Fibroblast of pulmonary artery (primary cell): ENCODE measurements at places on chromosomes 11 and 22.

DNA sequence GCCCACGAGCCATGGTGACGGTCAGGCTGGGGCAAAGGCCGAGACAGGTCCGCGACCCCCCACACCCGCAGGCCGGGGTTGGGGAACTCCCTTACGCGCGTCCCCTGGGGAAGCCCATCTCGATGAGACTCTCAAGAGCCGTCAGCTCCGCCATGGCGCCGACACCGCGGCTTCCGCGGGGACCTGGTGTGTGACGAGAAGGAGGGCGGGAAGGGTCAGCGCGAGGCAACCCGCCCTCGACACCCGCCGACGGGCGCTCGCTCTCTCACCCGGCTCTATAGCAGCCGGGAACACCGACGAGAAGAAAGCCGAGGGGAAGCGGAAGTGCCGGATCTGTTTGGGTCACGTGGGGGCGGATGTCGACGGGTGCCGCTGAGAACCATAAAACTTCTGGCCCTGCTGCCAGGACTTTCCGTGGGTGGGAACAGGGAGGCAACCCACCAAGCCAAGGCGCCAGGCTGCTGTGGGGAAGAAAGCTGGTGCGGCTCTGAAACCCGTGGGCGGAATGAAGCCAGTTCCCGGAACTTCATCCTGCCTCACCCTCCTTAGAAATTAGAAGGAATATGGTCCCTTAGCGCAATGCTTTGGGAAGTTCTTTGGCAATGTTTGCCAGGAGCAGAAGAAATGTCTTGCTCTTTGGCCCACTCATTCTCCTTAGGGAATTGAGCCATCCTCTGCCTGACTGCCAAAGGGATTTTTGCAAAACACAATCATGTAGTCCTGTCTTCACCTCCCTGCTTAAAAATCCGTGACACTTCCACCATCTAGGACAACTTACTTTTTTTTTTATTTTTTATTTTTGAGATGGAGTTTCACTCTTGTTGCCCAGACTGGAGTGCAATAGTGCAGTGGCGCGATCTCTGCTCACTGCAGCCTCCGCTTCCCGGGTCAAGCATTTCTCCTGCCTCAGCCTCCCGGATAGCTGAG lies at the start of gene UBXN1:
Gene UBXN1 (minus strand): TSS at position 304 of the 927 bp plus-strand sequence. CDS start 150 bp downstream, at position 154.
- peak; percentile 92 for DNase-seq

DNA sequence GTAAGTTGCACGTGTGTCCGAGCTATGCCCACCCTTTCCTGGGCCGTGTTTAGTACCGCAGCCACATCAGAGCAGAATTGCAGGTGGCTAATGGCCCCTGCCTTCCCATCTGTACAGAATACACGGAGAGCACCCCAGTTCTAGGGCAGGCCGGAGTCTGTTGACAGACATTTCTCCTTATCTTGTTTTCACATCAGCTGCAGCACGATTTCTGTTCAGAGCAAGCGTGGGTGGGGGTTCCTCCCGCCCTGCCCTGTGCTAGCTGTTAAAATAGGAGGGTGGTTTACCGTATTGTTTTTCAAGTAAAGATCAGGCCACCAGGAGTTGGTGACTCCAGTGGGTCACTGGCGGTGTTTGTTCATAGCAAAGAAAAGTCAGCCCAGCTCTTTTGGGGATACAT lies 41.1 kb downstream of the UBASH3B start:
- DNase-seq, result no peak

GRCh38 chr22:48071305-48071704 lies 1308.9 kb downstream of the TBC1D22A start:
- DNase-seq, result no peak

DNA sequence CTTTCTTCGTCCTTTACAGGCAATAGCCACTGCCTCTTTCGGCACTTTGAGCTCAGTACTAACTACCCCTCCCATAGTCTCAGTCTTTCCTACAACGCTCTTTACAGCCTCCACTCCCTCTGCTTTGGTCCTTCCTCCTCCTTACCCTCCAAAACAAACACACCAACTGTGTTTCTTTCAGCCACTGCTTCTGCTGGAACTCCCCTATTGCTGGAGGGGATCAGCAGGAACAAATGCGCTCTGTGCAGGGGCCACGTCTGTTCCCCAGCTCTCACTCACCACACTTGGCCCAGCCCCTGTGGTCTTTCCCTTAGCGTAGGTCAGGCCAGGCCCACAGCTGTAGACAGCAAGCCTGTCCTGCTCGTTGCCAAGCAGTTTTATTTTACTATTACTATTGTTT lies 42.3 kb downstream of the PC start:
- DNase-seq, result no peak

DNA sequence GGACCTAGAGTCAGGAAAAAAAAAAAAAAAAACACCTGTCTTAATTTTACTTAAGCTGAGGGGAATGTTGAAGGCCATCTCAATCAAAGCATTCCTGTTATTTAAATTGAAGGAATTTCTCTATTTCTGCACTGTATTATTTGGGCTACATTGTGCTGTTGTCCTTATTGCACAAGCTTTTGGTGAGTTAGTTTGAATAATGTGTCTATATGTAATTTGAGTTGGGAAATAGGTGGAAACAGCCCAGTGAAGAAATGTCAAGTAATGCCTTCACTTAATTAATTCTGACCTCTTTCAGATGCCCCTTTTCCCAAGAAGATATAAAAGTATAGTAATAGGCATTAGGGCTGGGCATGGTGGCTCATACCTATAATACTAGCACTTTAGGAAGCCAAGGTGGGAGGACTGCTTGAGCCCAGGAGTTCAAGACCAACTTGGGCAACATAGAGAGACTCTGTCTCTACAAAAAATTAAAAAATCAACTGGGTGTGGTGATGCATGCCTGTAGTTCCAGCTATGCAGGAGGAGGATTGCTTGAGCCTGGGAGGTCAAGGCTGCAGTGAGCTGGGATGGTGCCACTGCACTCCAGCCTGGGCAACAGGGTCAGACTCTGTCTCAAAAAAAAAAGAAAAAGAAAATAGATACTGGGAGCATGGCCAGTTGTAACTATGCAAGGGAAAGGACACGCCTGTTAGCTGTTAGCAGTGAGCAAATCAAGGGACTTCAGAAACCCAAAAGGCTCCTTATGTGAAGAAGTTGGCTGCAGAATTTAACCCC lies 34.9 kb downstream of the OR10A6 start:
- no peak for DNase-seq
